CMK (cell line): ENCODE measurements at places on chromosomes 1 and 21.

GRCh38 chr1:194698908-194699318 is 1512.5 kb upstream of the B3GALT2 start:
- DNase-seq = peak; percentile 2

- DNase-seq = no peak
Observed at GRCh38 chr1:243213045-243213787, 41.9 kb downstream of the CEP170 start.

DNA sequence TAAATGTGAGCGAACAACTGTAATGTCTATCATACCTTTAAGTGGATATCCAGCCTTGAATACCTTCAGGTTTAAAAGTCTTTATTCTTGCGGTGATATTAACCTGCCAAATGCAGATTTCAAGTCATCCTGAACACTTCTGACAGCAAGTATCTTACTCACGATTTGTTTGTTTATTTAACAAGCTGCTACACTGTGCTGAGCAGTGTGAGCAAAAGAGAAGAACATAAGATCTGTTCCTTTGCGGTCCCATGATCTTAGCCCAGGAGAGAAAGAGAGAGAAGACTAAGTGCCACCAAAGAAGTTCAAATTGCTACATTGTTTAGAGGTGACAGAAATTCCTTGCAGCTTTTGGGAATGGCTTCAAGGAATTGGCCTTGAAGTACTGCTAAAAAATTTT is 9.5 kb upstream of the IL24 start:
- no peak for DNase-seq

DNA sequence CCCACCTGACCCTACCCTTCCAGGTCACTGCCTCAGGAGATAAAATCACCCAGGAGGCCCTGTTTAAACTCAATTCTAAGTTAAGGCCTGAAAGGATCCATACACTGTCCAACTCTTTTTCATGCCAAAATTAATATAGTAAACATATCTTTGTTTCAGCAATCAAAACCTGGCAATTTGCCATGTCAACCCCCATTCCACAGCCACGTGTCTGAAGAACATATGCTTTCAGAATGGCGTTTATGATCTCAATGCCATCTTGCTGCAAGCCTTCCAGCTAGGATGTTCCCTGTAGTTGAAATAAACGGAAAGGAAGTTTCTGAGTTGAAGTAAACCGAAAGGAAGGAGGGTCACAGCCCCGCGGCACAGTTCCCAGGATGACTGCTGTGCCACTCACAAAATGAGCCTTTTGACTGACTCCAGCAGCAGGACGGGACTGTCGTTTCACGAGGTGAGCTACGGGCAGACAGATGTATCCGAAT is 472.0 kb downstream of the SMYD3 start:
- DNase-seq = no peak

- DNase-seq = no peak
Observed at GRCh38 chr21:45050797-45051489, 23.4 kb upstream of the ADARB1 start.

DNA sequence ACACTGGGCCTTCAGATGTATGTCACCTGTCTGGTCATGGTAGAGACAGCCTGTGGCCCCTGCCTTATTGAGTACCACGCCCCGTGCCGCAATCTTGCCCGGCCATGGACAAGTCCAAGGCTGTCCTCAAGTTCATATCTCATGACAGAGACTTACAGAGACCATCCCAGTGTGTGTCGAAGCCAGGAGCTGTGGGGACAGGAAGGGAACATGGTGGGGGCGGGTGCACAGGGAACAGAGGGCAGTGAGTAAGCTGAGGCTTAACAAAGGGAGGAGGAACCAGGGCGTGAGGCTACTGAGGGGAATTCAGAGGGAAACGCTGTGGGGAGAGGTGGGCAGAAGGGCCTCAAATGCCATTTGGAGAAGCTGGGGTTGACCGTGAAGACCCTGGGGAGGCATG is 75.8 kb downstream of the ALPL start:
- no peak for DNase-seq

GRCh38 chr1:55287723-55288122 is 72.6 kb upstream of the USP24 start:
- DNase-seq = no peak

- no peak for DNase-seq
Observed at GRCh38 chr1:113488576-113489177, 98.4 kb downstream of the MAGI3 start.
